H54 (cell line): ENCODE measurements at places on chromosomes 16 and 17.

- DNase-seq: no peak
Observed at GRCh38 chr17:82278786-82279391, 5.4 kb upstream of the CSNK1D start.

- no peak for DNase-seq
Observed at GRCh38 chr17:4394208-4395110, 28.0 kb upstream of the UBE2G1 start.

DNA sequence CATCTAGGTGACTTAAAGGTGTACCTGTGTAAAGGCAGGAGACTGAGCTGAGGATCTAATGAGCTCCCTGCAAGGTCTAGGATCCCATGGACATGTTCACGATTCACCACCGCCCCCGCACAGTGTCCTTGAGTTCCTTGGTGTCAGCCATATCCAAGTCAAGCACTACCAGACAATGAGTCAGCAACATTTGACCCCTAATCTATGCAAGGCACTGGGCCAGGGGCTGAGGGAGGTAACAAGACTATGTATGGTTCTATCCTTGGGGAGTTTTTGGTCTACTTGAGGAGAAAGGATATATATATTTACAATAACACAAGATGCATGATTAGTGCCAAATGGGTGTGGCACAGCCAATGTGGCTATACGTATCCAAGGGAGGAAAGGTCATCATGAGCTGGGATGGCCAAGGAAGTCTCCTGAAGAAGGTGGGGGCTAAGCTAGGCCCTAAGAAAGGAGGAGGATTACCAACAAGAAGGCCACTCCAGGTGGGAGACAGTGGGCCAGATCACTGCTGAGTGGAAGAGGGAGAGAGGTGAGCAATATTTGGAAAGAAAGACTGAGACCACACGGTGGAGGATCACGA is 35.0 kb downstream of the ITGB3 start:
- no peak for DNase-seq

DNA sequence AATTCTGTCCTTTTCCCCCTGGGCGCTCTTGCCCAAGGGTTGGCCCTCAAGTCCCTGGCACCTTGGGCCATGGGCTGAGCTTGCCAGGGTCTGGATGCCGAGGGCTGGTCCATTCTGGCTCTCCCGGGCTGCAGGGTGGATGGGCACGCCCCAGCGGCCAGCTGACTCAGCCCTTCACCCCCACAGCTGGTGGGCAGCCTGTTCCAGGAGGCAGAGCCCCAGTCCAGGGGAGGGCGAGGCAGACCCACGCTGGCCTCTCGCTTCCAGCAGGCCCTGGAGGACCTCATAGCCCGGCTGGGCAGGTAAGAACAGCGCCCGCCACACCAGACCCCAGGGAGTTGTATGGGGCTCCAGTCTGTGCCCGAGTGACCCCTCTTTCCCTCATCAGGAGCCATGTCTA is 15.0 kb downstream of the MYO15B start:
- DNase-seq: no peak

DNA sequence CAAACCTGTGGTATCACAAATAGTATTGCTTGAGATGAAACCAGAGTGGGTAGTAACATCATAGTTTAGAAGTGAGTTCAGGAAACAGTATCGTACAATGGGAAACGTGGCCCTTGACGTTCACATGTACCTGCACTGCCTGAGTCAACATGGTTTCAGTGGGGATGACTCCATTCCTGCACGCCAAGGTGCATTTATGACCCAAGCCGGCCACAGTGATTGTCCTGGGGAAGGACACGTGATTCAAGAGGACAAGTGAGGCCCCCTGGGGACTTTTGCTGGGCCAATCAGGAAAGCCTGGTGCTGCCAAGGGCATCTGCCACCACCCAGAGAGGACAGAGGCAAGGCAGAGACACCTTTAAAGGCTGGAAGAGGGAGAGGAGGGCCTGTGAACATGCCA is 119.2 kb downstream of the AXIN2 start:
- no peak for DNase-seq

- no peak for DNase-seq
Observed at GRCh38 chr16:1454561-1454960, 10.2 kb upstream of the CCDC154 start.

DNA sequence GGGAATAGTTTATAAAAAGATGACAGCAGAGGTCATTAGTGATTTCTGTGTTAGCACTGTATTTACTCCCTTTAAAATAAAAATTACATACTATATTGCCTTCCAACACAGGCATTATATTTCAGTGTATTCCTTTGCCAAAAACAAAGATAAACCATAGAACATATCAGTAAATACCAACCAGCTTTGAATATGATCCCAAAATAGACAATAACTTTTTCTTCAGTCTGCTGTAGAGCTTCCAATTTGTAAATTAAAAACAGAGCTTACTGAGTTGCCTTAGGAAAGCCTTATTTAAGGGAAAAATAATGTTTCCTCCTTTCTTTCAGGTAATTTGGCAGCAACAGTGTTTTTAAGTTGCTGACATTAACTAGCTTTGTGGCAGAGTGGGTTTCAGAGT is 352.1 kb upstream of the TBX2 start:
- DNase-seq: no peak

DNA sequence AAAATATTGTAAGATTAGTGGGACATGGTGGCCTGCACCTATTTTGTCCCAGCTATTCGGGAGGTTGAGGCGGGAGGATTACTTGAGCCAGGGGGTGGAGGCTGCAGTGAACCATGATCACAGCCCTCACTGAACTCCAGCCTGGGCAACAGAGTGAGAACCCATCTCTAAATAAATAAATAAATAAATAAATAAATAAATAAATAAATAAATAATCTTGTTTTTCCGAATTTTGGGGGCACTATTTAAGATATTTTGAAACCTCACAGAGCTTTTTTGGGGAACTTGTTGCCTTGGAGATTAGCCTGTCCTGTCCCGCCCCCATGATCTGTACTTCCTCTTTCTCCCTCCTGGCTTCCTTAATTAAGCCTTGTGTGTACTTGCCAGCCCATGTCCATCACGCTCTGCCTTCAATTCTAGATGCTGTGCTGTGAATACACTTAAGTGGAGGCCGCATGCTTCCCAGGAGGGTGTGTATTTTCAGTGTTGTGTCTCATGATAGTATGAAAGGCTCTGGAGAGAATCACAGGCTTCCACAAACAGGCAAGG is 4.4 kb downstream of the LGALS9 start:
- no peak for DNase-seq

GRCh38 chr17:82835766-82836512 is 3.9 kb downstream of the ZNF750 start:
- DNase-seq: no peak

- no peak for DNase-seq
Observed at GRCh38 chr17:60089096-60089806, 10.5 kb upstream of the HEATR6 start.

DNA sequence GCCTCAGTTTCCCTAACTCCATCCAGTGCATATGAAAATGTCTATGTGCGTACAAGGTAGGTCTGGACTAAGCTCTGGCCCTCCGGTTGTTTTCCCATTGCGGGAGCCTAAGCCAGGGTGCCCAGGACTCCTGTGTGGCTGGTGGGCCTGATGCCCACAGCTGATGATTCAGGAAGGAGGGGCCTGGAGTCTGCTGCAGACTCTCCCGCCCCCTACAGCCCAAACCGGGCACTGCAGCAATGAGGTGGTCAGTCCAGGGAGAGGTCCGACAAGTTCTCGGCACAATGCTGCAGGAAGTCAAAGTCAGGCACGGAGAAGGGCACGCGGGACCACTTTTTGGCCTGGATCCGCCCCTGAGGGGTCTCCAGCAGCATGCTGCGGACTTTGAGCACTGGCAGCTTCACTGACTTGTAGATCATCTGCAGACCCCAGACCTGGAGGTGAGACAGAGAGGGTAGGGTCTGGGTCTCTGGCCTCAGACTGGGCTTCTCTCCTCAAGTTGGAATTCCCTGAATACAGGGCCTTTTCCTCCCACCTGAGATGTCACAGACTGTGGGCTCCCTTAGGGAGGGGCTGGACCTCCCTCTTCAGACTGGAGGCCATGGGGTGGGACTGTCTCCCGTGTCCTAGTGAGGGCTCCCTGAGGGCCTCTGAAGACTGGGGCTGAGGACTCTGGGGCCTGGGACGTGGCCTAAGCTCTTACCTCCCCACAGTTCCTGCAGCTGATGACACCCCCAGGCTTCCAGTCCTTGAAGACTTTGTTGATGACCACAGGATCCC is 3.4 kb upstream of the ZNF385C start:
- peak; percentile 93 for DNase-seq

DNA sequence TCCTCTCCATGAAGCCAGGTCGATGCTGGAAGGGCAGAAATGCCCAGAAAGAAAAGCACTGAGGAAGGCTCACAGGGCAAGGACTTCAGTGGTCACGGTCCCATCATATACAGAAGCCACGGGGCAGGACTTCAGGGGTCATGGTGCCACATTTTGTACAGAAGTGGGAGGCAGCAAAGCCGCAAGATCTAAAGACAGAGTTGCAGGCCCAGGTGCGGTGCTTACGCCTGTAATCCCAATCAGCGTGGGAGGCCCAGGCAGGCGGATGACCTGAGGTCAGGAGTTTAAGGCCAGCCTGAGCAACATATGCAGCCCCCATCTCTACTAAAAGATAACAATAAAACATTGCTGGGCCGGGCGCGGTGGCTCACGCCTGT is 96.0 kb downstream of the NXN start:
- no peak for DNase-seq

- DNase-seq: no peak
Observed at GRCh38 chr16:10385725-10386516, at the start of gene ATF7IP2. Gene ATF7IP2 (plus strand): TSS chr16:10386061. CDS start chr16:10430621, 44,560 bp downstream.

GRCh38 chr16:12869698-12870427 is 31.5 kb upstream of the SHISA9 start:
- no peak for DNase-seq

DNA sequence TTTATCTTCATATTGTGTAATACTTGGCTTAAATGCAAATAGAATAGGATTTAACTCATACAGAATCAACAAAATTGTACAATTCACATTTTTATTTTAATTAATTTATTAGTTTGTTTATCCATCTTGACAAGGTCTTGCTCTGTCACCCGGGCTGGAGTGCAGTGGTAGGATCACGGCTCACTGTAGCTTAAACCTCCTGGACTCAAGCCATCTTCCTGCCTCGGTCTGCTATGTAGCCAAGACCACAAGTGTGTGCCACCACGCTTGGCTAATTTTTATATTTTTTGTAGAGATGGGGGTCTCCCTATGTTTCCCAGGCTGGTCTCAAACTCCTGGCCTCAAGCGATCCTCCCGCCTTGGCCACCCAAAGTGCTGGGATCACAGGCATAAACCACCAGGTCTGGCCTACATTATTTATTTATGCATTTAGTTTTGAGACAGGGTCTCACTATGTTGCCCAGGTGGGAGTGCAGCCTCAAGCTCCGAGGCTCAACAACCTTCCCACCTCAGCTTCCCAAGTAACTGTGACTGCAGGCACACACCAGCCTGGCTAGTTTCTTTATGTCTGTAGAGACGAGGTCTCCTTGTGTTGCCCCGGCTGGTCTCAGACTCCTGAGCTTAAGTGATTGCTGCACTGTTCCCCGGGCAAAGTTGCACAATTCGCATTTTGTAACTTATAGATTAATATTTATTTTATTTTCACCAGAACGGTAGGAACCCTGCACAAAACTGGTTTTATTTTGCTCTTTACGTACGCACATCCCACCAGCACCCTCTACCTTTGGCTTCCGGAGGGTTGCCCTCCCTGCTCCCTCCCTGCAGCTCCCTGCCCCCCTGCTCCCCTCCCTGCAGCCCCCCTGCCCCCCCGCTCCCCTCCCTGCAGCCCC is 4.9 kb downstream of the DPEP1 start:
- DNase-seq: no peak

DNA sequence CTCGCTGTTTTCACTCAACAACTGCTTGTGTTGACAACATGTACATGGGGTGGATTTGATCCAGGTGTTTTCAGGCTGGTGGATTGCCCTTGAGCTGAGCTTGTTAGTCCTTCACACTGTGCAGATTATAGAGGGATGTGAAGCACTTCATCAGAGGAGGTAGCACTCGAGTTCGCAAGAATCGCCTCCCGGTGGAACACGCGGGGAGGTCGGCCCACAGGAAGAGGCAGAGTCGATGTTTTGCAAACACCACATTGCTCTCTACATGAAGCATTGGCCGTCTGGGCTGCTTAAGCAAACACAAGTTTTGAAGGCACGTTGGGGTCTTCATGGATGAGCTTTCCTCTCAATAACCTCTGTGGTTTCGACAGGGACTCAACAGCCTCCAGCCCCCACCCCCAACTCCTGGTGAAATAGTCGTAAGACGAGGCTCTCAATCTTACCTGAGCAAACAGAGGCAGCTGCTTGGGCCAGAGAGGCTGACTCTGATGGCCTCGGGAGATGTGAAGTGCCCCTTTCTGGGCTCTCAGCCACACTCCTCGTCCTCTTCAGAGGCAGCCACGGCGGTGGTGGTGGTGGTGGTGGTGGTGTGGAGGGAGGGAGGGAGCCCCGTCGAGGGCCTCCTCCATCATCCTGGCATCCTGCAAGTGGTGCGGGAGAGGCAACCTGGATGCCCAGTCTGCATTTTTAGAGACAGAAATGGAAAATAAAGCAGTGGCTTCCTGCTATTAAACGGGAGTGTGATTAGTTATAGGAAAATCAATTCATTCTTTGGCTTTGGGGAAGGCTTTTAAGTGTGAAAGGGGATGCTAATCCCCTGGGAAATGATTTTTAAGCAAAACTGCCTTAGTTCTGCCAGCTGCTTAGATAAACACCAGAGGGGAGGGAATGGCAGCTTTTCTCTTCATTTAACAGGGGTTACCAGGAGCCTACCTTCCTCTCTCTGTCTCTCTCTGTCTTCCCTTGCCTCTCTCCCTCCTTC is 552.5 kb upstream of the EEF2KMT start:
- DNase-seq: no peak

DNA sequence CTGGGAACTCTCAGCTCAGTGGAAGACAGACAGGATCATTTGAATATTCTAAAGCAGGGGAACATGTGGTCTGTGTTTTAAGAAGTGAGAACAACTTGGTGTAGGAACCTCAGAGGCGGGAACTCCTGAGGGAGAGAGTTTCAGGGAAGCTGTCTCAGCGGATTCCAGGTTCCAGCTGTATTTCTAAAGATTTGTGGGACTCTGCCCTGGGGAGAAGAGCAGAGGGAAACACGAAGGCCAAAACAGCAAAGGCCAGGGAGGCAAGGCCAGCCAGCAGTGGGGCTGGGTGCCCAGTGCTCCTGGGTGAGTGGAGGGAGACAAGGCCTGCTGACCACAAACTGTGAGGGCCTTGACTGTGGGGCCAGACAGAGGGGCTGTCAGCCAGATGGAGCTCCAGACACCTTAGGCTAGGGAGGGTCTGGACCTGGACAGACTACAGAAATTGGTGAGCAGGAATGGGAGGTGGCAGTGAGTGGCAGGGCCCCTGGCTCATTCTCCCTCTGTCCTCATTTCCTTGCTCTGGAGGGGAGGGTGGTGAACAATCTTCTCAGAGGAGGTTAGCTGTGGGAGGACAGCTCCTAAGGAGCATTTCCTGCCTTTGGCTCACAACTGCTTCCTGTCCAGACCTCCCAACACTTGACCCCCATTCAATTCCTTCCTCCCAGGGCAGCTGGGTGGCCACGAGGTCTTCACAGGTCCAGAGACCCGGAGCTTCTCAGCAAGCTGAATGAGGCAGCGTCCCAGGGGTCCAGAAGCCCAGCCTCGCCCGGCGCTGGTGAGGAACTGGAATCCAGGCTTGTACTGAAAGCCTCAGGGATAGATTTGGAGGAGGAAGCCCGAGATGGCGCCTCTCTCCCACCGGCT is 21.0 kb upstream of the FZD2 start:
- no peak for DNase-seq

- no peak for DNase-seq
Observed at GRCh38 chr16:53605831-53606400, 97.7 kb downstream of the RPGRIP1L start.
